ENCODE measurements at places on chromosomes 3 and 15. TPM values are rescaled to one million over a fixed set of nuclear protein-coding genes. Genes with fewer than 3 reads are reported as not detected.
A peak's percentile ranks its signal among the peaks of the same experiment; 100 is the strongest.

DNA sequence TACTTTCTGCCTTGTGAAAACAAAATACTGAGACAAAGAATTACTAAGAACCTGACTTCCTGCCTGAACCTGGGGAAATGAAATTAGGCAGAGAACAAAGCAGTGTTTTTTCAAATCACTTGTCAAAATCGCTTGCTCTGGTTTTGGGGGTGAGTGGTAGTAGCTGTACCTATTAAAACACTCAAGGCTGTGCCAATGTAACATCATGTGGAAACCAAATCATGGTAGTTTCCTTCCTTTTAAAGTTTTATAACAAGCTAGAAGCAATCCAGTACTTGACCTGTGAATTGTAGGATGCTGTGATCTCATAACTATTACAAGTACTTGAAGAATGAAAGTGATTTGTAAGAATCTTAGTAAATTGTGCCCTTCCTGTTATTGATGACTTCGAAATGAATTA lies 6.7 kb downstream of the CMTM8 start:
- DNase-seq = no peak

- no peak for DNase-seq
Observed at GRCh38 chr15:70362886-70363285, 265.2 kb upstream of the TLE3 start.

DNA sequence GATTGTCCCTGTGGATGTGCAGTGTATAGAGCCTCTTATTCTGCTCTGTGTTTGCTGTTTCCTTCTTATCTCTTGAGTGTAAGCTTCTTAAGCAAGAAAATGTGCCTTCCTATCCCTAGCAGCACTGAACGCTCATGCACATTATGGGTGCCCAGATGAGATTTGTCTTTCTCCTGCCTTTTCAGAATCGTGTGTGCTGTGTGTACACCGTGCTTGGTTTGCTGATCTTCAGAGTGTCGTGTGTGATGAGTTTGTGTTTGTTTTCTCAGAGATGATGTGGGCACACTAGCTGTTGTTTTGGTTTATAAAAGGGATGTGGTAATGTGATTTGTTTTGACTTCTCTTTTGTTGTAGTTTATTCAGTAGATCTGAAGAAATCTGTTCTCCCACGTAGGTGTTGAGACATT lies 19.7 kb downstream of the GPR171 start:
- DNase-seq = no peak

DNA sequence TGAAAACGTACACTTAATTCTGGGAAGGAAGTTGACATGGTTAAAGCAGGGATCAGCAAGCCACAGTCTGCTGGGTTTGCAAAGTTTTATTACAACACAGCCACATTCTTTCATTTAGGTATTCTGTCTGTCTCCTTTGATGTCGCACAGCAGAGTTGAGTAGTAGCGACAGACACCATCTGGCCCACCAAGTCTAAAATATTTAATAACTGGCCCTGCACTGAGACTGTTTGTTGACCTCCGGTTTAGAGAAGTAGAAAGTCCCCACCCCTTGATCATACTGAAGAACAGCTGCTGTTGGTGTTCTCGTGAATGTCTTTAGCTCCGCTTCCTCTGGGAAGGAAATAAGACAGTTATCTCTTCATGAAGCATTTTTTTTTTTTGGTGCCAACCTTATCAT lies 66.2 kb downstream of the MCTP2 start:
- DNase-seq = no peak

DNA sequence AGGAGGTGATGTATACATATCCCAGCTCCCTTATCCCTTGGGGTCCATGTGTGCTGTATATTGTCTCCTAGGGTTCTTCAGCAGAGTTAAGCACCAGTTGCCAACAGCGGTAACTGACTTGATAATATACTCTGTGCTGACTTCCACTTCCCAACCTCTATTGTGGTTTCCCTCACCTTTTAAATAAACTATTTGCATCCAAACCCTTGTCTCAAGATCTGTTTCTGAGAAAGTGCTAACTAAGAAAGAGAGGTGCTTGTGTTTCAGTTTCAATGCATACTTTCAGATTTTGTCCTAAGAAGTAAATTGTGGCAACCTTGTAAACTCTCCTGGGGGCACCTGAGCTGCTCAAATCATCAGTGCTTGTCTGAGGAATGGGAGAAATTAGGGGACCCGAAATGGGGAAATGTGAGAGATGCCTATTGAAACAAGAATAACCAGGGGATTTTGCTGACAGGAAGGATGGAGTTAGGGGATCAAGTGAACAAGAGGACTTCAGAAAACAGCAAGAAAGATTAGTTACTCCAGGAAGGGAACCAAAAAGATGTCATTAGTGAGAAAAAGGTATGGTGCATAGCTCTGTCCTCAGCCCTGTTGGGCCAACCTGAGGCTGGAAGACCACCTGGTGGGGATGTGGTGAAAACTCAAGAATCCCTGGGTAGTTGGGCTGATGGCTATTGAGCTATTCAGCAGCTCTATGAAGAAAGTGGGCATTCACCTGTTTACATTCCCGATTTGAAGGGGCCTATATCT lies 50.9 kb upstream of the MRPL3 start:
- no peak for DNase-seq

GRCh38 chr3:194278186-194278845 lies 72.8 kb downstream of the CPN2 start:
- DNase-seq = peak; percentile 2

TLR9 gene
- total RNA-seq = 0.16 TPM

A4GNT gene
- not detected for total RNA-seq

TERC gene
- 11.8 TPM for total RNA-seq

DNASE1L3 gene
- 0.72 TPM for total RNA-seq

ZNF662 gene
- 0.63 TPM for total RNA-seq

CCDC39 gene
- total RNA-seq = not detected

DNA sequence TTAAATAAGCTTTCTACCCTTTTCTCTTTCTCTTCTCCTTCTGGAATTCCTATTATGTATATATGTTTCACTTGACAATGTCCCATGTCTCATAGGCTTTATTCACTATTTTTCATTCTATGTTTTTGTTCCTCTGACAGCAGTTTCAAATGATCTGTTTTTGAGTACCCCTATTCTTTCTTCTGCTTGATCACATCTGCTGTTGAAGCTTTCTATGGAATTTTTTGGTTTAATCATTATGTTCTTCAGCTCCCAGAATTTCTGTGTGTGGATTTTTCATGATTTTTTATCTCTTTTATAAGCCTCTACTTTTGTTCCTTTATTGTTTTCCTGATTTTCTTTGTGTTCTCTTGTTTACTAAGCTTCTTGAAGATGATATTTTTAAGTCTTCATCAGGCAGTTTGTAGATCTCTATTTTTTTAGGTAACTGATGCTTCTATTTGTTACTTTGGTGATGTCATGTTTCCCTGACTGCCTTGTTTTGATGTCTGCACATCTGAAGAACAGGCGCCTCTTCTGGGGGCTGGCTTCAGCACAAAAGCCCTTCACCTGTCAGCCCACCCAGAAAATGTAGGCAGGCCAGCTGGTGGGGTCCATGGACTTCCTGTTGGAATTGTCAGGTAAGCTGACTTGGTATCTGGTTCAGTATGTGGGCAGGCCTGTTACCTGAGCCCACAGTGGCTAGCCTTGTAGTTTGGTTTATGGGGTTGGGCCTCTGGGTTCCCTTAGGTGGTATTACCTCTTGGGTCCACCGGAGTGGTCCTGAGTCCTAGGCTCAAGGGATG lies 15.8 kb downstream of the FAM227B start:
- no peak for DNase-seq

MUC20 gene
- total RNA-seq = 8.7 TPM

TMEM266 gene
- total RNA-seq = 2.0 TPM

ARNT2 gene
- 20.2 TPM for total RNA-seq

CDC25A gene
- total RNA-seq = 13.1 TPM

TEX55 gene
- total RNA-seq = not detected

- DNase-seq = no peak
Observed at GRCh38 chr3:39118079-39118478, 10.6 kb downstream of the TTC21A start.

- DNase-seq = no peak
Observed at GRCh38 chr3:174266476-174266875, 592.7 kb upstream of the NAALADL2 start.

DNA sequence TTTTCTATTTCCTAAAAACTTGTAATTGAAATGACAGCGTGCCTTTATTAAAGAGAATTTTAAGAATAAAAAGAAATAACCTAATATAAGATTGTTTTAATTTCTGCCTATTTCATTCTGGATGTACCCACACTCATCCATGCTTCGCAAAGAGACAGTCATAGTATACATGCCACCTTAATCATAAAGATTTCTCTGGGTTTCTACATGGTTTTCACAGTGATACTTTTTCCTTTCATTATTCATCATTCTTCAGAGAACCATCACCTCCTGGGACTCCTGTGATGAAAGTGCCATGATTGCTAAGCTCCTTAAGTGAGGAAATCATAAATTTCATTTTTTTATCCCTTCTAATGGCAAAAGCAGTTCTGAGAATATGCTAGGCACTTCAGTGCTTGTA lies 4.3 kb upstream of the CCR8 start:
- DNase-seq = no peak

DNA sequence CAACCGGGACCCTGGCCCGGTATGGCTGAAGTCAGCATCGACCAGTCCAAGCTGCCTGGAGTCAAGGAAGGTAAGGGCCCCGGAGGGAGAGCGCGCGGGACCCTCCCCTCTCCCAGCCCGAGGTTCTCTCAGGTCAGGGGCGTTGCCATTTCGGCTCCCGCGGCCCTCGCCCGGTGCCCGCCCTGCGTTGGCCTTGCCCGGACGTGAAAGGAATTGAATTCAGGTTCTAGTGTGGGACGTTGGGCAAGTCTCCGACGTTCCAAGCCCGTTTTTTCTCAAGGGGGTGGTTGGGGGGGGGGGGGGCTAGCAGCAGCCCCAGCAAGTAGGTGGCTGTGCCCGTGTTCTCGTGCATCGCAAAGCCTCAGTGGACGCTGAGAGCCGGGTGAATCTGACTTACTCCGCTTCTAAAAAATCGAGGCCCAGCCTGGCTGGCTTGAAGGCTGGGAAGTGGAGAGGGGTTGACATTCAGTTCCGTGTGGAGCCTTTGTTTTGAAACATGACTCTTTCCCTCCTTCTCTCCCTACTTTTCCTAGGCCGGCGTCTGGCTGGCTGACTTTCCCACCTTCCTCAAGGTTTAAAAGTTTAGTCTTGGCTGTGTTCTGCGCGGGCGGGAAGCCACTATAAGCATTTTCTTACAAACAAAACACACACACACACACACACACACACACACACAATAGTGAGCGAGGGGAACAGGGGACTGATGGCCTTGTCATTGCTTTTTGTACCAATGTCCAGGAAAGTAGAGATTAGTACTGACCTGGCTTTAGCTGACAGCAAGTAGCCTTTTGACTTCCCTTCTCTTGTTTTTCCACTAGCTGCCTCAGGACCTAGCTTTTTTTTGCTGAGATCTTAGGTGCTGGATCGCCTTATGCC lies at the start of gene UTS2B:
Gene UTS2B, minus strand, starts transcription at position 873 of the 876 bp plus-strand sequence. CDS start 48,337 bp downstream, outside the sequence.
- peak; percentile 25 for DNase-seq

DNA sequence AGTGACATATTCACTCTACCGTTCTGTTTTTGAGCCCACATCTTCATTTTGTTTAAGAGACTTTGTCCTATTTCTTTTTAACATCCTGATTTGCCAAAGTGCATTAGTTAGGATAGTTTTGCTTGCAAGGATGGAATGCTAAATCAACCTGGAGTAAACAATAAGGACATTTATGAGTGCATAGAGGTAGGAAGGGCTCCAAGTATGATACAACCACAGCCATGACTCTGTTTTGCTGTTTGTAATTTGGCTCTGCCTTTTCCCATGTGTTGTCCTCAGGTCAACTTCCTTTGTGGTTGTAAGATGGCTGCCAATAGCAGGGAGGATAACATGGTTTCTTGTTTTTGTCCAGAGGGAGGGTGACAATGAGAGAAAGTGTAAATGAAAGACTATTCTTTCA lies 66.4 kb upstream of the GOLIM4 start:
- DNase-seq = no peak

POLQ gene
- 6.2 TPM for total RNA-seq

TMIE gene
- 0.68 TPM for total RNA-seq

GRCh38 chr15:42102646-42103235 lies 8.4 kb upstream of the PLA2G4D start:
- no peak for DNase-seq

DNA sequence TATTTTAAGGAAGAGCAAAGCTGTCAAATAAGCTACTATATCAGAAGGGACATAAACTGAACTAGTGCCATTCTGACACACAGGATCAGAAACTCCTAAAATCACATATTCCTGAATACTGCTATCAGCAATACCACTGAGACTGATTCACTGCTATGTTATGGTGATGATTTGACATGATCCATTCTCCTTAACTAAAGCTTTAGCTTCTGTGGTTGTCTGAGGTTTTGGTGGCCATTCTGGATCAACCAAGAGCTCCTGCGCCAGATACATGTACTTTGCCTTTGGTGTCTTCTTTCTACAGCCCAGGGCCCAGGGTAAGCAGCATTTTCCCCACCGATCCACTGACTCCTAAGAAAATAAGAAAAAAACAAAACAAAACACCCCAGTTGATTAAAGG lies 6.7 kb upstream of the GP5 start:
- no peak for DNase-seq

GRCh38 chr3:132785292-132785691 lies 63.1 kb upstream of the NPHP3 start:
- no peak for DNase-seq

- peak; percentile 73 for DNase-seq
Observed at GRCh38 chr3:54188176-54188791, 65.9 kb downstream of the CACNA2D3 start.

ABHD17C gene
- total RNA-seq = 17.0 TPM

CPLX3 gene
- 0.14 TPM for total RNA-seq

DNA sequence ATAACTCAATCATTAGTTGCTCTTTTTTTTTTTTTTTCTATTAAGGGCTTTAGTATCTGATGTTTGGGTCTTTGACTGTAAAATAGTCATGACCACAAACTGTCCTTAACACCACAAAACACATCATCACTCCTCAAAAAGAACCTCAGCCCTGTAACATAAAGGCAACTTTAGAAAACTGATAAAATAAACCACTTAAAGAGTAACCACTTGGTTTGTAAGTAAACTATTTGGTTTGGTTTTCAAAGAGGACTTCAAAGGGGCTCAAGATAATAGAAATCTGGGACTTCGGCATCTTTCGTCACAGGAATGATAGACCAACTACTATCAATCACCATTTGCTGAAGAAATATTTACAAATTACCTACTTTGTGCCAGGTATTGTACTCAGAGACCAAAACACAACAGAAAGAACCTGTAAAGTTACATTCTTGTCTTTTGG lies 167.8 kb downstream of the FOXP1 start:
- DNase-seq = no peak

DNA sequence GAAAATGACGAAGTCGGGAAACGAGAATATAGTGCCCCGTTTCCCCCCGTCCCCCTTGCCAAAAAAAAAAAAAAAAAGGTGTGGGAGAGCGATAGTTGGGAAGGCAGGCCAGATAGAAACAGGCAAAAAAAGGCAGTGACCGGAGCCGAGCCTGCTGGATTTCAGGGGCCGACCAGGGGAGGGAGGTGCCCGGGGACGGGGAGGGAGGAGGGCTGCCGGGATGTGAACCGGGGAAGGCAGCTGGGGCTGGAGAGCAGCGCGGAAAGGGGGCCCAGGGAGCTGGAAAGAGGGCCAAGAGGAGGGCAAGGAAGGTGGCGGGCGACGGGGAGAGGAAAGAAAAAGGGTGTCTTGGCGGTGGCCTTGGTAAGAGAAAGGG lies 837 bp downstream of the LRRN1 start:
- peak; percentile 55 for DNase-seq
